ENCODE measurements at places on chromosomes 11 and 22.

DNA sequence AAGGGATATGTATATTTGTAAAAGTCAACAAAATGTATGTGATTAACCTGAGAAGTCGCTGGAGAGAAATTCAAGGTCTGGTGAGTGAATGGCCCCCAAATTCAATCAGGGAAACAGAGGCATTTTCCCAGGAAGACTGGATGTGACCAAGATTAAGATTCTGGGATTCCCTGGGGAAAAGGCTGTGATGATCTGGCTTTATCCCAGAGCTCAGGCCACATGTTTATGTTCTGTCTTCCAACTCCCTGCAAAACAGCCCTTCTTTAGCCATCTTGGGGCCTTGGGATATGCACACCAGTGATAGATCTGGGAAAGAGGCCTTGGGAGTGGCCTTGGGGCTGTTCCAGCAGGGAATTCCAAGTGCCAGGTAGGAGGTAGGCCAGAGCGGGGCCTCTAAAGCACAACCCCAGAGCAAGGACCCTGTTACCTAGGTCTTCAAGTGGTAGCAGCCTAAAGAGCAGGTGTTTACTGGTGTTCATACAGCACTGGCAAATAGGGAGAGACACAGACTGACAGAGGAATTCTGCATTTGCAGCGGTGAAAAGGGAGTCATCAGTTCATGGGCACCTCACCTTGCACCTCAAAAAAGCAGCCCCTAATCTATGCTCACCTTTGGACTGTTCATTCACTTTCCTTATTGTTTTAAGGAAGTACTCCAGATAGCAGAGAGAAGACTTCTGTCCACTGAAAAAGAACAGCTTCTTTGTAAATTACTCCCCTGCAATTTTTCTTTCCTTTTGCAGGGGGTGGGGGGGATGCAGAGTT, 312.4 kb downstream of the BUD13 start:
- DNase-seq: no peak

DNA sequence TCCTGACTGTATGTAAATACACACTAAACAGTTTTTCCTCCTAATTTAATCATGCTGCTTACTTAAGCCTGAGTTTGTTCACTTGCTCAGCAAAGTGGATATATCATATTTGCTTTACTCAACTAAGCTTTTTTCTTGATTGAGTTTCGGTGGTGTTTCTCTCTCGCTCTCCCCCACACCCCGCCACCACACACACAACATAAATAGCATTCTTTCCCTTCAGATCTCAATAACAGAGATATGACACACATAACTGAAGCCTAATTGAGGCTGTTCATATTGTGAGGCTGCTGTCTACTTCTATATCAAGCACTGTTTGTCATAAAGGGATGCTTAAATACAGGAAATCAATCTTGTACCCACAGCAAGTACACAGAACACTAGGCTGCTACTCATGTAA, 364.9 kb downstream of the FAT3 start:
- DNase-seq: no peak

GRCh38 chr11:10611979-10612862, 43.8 kb upstream of the LYVE1 start:
- no peak for DNase-seq

DNA sequence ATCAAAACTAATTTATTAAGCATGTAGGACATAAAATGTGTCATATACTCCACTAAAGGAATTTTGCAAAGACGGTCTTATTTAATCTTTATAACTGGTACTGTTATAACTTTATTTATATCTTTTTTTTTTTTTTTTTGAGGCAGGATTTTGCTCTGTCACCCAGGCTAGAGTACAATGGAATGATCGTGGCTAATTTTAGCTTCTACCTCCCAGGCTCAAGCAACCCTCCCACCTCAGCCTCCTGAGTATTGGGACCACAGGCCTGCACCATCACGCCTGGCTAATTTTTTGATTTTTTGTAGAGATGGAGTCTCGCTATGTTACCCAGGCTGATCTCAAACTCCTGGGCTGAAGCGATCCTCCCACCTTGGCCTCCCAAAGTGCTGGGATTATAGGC, 31.4 kb upstream of the PCF11 start:
- DNase-seq: no peak

GRCh38 chr11:76074148-76075095, 131.9 kb downstream of the WNT11 start:
- no peak for DNase-seq

- no peak for DNase-seq
These were observed 500.3 kb upstream of the TENM4 start for GRCh38 chr11:79940974-79941735.

GRCh38 chr22:27724157-27724556, 77.4 kb downstream of the MN1 start:
- DNase-seq: no peak

DNA sequence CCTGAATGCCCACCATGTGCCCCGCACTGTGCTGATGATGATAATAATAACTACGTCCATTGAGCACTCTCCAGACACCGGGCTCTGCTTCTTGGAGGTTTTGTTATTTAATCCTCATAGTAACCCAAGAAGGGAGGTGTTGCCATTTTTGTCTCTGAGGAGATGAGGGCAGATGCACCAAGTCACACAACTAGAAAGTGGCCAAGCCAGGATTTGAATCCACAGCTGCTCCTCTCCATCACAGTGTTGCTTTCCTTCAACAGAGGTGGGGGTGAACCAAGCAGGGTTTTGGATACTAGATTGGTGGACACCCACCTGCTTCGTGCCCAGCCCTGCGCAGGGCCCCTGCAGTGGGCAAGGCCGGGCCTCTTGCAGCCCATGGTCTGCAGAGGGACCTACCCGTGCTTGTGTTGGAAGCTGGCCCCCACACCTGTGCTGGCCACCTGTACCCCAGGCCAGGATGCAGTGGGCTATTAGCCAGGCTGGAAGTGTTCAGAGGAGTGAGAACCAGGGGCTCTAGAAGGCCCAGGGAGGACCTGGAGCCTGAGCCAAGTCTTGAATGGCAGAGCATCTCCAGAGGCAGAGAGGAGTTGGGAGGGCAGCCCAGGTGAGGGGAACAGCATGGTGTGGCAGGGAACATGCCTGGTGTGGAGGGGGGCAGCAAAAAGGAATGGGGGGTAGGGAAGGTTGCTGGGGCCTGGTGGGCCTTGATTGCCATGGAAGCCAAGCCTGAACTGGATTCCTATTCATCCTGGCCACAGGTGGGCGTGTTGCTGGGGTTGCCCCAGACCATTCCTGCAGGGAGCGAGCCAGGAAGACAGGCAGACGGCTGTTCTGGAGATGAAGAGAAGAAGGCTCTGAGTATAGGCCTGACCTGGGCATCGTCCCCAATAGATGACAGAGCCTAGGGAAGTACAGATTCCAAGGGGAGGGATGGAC, 2.7 kb upstream of the DPP3 start:
- DNase-seq: no peak

DNA sequence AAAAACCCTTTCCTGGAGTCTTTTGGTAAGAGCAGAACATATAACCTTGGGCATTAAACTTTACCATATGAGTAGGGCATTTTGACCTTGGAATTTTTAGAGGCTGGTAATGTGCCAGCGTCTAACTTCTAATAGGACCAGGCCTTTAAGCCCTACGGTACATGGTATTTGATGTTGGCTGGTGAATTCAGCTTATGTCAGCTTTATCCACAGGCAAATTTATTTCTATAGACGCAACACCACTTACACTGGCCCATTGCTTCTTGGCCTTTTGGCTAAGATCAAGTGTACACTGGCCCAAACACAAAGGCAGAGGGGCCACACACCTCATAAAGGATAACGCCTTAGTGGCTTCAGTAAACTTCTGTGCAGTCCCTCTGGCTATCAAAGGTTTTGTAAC, 410.2 kb upstream of the LARGE1 start:
- no peak for DNase-seq

GRCh38 chr11:60485987-60486386, 6.6 kb upstream of the MS4A12 start:
- DNase-seq: no peak

DNA sequence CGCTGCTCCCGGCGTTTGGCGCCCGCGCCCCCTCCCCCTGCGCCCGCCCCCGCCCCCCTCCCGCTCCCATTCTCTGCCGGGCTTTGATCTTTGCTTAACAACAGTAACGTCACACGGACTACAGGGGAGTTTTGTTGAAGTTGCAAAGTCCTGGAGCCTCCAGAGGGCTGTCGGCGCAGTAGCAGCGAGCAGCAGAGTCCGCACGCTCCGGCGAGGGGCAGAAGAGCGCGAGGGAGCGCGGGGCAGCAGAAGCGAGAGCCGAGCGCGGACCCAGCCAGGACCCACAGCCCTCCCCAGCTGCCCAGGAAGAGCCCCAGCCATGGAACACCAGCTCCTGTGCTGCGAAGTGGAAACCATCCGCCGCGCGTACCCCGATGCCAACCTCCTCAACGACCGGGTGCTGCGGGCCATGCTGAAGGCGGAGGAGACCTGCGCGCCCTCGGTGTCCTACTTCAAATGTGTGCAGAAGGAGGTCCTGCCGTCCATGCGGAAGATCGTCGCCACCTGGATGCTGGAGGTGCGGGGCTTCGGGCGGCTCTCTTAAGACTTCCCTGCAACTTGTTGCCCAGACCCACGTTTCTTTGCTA, at the start of gene CCND1:
Gene CCND1 (plus strand): TSS at position 162 of the 587 bp plus-strand sequence. CDS start 158 bp downstream, at position 320.
- DNase-seq: no peak

- DNase-seq: no peak
These were observed 14.9 kb downstream of the SERPIND1 start for GRCh38 chr22:20788627-20789344.

DNA sequence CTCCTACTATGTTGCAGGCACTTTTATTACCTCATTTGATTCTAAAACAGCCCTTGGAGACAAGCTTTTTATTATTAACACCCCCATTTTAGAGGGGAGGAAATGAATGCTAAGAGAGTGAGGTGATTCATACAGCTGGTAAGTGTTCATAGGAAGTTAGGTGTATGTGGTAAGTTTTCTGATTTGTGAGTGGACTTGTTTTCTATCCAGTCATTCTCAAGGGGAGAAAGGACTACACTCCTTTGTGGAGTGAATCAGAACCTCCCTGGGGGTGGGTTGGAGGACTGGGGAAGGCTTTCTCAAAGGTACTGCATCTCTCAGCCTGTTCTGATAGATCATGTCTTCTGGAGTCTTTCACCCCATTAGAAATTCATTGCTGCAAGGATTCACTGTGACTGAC, 23.5 kb downstream of the PKNOX2 start:
- DNase-seq: no peak

DNA sequence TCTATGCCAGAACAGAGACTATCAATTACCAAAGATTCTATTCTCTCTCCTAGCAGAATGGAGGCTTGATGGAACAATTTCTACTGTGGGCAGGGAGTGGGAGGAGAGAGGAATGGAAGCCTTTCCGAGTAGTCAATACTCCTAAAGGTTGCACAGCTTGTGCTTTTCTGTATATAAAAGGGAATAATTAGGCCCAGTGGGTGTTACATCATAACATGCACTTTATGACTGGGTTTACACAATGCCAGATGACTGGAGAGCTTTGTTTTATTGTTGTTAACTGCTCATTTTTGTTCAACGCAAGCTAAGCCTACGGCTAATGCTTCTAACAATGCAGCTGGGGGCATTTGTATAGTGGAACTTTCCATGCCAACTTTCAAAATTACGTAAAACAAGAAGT, 2237.9 kb upstream of the RAG2 start:
- DNase-seq: no peak

DNA sequence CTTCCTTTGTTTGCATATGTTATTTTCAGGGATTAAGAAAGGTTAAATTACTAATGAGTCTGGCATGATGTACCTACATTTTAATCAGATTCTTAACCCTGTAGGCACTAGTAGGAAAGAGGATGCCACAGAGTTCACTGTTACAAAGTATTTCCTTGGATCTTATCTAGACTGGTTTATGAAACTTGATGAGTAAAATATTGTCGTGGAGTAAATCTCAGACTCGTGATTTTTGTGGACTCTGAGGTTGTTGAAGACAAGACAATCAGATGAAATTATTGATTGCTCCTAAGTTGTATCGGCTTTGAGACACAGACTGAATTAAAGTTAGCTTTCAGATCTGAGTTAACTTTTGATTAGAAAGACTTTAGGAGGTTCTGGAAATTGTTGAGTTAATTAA, 6.0 kb downstream of the KMT2A start:
- DNase-seq: no peak

GRCh38 chr22:48823941-48824340, 1003.7 kb downstream of the BRD1 start:
- no peak for DNase-seq

DNA sequence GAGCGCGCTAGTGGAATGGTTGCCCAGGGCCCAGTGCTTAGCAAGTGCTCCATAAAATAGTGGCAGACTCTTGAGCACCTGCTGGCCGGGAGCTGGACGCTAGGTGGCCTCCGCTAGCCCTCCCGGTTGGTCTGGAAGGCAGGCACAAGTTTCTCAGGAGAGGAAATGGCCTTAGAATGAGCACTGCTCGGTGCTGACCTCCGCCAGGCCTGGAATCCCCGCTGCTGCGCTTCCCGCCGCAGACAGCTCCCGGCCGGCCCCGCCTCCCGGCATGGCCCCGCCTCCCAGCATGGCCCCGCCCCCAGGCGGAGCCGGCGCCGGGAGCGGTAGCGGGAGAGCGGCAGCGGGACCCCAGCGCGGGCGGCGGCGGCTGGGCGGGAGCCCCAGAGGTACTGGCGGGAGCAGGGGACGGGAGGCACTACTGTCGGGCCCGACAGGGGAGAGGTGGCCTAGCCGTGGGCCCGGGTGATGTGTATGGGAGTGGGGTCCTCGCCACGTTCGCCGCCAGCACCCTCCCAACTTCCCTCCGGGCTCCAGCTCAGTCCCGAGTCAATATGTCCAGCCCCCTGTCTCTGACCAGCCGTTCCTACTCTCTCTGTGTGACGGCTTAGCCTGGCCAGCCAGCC, at the start of gene SIPA1:
Gene SIPA1 (plus strand): TSS at position 308 of the 626 bp plus-strand sequence. CDS start 2,821 bp downstream, outside the sequence.
- DNase-seq: no peak

- no peak for DNase-seq
These were observed 49.4 kb upstream of the ARHGAP42 start for GRCh38 chr11:100637706-100638105.

GRCh38 chr11:128300785-128301184, 286.6 kb downstream of the ETS1 start:
- no peak for DNase-seq

DNA sequence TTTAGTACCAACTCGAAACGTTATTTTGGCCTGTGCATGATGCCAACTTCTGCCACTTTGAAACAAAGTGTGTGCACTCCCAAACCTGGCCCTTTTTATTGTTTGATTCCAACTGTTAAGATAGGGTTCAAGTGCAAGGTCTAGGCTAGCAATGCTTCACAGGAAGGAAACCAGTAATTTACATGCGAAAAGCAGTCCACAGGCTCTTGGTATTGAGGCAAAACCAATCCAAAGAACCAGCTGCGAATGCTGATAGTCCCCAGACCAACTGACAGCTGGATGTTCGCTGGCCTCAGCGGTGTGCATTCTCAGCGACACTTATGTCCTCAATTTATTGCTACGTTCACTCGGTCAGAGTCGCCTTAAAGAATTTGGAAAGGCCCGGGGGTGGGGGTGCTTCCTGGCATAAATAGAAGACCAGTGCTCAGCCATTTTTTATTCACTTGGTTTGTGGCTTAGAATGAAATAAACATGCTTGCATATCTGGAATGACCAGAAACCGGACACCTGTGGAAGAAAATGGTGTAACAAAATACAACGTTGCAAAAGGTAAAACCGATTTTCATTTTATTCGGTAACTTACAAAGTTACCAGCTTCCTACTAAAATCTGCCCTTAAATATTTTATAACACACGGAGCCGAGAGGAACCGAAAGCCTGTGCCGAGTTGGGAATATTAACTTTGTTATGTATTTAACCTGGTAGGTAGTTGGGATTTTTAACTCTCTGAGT, 1.6 kb downstream of the CPT1A start:
- DNase-seq: no peak

Measured in D721Med (cell line).